Kidney (tissue), 22 donors: ENCODE measurements at places on chromosomes 7 and 10. TPM values are rescaled to one million over a fixed set of nuclear protein-coding genes. Genes with fewer than 3 reads are reported as not detected.

The COL17A1 gene
- polyA plus RNA-seq = 0.58 TPM

The HOXA4 gene
- polyA plus RNA-seq = 13.0 TPM

The CFAP69 gene
- polyA plus RNA-seq = 9.2 TPM

The GLRX3 gene
- polyA plus RNA-seq = 70.4 TPM

- DNase-seq = no peak
Measured at GRCh38 chr7:14630048-14630447, 272.5 kb downstream of the DGKB start.

GRCh38 chr7:70044064-70044463, 445.8 kb downstream of the AUTS2 start:
- peak; percentile 89 for DNase-seq

GRCh38 chr10:21340331-21340730, 185.2 kb downstream of the SKIDA1 start:
- no peak for DNase-seq

GRCh38 chr10:70271996-70272924, 11.5 kb downstream of the NPFFR1 start:
- DNase-seq = no peak

DNA sequence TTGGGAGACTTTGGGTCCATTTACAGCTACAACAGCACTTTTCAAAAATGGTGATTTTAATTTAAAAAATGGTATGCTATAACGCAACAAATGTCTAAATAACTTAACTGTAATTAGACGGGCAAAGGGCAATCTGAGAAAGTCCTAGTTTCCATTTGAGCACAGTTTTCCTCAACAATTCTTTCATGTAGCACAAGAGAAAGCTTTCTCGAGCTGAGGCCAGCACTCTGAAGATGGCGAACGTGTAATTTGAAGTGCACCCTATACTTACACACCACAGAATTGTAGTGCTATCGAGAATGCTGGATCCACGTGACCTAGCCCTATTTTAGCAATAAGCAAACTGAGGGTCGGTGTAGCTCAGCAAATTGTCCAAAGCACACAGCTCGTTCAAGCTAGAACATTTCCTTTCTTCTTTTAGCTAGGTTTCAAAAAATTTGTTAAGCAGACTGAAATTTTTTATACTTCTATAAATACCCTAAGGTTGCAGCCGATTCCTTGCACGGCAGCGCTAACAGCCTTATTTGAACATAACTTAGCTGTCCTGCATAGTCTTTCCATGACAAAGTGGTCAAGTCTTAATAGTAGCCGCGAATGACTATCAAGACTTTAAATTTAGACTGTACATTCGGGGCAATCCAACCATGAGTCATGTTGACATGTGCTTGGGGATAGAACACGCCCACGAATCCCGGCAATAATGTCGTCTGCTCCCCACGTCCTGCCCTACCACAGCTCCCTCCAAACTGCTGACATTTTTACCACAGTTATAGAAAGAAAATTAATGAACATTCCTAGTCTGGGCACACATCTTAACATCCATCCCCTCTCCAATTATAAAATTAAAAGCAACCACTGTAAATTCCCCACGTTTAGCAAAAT, 10.0 kb downstream of the KLF6 start:
- no peak for DNase-seq
